HFFc6 (cell line): ENCODE measurements at places on chromosomes 11 and 22. TPM values are rescaled to one million over a fixed set of nuclear protein-coding genes. Genes with fewer than 3 reads are reported as not detected.

GRCh38 chr11:90476442-90477007 lies 253.7 kb upstream of the CHORDC1 start:
- DNase-seq: no peak
- H3K4me1 ChIP-seq: no peaks in the 10 kb centered on the region
- H3K27ac ChIP-seq: no peak overlapping the region
- no peaks in the 10 kb centered on the region for H3K36me3 ChIP-seq

DNA sequence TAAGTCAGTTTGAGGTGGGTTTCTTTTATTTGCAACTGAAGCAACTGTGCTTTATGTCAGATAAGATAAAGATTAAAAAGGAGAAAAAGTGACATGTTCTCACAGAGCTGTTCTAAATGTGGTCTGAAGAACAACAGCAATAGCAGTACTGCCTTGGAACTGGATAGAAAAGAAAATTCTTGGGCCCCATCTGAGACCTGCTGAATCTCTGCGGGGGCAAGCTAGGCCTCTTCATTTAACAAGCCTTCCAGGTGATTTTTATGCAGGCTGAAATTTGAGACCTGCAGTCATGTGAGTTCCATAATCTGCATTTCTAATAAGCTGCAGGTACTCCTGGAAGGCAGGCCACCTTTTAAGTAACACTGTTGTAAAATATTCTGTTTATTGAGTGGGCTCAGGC lies 91.4 kb upstream of the CTSC start:
- no peaks in the 10 kb centered on the region for H3K4me1 ChIP-seq
- H3K27me3 ChIP-seq: no peaks in the 10 kb centered on the region
- DNase-seq: no peak

The CDC45 gene
- 9.9 to 17.3 TPM (median 17.0 TPM) in 3 replicates for total RNA-seq

DNA sequence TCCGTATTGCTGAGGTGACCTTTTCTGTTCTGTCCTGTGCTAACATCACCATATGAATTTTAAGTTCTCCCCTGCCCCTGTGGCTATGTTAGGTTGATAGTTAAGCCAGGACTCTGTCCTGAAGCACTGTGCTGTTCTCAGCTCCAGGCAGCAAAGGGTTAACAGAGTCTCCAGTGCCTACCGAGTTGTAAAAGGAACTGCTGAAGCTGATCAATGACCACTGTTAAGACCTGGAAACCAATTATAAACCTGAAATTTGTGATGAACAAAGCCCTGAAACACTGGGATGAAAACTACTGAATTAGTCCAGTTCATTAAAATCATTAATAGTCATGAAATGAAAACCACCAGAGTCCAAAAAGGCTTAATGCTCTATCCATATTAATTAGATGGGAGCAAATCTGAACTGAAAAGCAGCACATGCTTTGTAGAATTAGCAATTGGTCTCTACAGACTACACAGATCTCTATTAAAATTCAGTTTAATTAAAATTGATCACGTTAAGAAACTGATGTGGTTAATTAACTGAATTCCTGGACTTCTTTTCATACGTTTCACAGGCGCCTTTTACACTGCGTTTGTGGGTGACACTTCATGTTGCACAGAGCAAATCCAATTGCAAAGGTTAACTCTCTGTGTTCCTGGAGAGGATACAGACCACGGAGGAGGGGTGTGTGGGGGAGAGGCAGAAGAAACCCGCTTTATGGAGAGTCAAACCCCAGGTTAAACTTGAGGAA lies 188.5 kb upstream of the MPPED2 start:
- H3K27ac ChIP-seq: no peak overlapping the region
- no peaks in the 10 kb centered on the region for H3K36me3 ChIP-seq

GRCh38 chr11:45030778-45031177 lies 80.1 kb upstream of the TP53I11 start:
- no peak for DNase-seq
- no peaks in the 10 kb centered on the region for H3K4me1 ChIP-seq
- H3K27ac ChIP-seq: no peak overlapping the region
- H3K4me3 ChIP-seq: no peak overlapping the region

The GLYATL2 gene
- 0.12 to 0.32 TPM in 2 of 3 replicates, not detected in the other for total RNA-seq

The PGA3 gene
- 0.21 to 0.30 TPM (median 0.24 TPM) in 3 replicates for total RNA-seq
